ENCODE measurements at places on chromosomes 11 and 22.

DNA sequence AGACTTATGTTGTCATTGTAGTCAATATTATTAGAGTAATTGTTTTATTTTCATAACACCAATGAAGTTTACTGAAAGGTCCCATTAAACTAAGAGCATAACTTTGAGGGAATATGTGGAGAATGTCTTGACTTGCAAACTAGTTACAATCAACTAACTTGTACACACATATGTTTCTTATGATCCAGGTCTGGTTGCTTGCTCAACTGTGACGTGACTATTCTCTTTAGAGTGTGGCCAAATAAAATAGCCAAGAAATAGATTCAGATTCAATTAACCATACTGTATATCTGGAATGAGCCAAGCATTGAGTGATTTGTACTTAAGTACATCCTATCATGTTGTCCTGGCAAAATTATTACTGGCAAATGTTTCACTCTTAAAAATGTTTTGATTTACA, 101.7 kb downstream of the METTL15 start:
- DNase-seq, result no peak

DNA sequence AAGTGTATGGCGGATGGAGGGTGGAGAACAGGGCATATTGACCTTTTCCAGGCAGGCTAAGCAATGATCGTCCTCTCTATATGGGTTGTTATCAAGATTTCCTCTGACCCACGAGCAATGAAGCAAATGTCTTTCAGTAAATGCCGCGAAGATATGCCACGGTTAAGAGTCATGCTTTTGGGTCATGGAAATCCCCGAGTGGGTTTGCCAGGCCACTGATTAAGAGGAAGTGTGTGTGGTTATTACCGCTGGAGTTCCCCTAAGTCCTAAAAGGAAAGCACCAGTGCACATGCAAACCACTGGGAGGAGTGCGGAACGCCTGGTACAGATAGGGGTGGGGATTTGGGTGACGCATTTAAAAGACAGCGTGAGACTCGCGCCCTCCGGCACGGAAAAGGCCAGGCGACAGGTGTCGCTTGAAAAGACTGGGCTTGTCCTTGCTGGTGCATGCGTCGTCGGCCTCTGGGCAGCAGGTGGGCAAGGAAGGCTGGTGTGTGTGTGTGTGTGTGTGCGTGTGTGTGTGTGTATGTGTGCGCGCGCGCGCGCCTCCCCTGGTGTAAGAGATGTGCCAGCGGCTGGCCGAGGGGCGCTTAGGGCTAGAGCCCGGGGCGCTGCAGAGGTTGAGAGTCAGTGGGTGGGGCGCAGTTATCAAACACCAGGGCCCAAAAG, at the start of gene BIRC3:
Gene BIRC3 (plus strand): TSS at position 386 of the 669 bp plus-strand sequence. CDS start 7,026 bp downstream, outside the sequence.
- DNase-seq, result peak; percentile 59

GRCh38 chr11:116171271-116172140, 601.3 kb downstream of the BUD13 start:
- no peak for DNase-seq

DNA sequence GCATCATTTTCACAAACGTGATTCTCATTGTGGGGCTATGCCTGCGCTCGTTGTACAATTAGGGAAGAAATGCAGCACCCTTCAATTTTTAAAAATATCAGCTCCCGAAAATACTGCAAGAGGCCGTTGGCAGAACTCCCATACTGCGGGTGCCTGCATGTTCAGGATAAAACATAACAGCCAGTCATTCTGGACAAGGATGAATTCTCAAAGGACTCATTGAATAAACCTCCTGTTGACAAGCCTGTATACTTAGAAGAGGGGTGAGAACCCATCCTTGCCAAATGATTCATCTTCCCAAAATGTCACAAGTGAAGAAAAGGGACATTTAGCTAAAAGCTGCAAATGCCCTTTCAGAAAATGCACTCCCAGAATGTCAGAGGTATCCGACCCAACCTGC, 141.9 kb downstream of the CSNK2A3 start:
- DNase-seq, result peak; percentile 24

DNA sequence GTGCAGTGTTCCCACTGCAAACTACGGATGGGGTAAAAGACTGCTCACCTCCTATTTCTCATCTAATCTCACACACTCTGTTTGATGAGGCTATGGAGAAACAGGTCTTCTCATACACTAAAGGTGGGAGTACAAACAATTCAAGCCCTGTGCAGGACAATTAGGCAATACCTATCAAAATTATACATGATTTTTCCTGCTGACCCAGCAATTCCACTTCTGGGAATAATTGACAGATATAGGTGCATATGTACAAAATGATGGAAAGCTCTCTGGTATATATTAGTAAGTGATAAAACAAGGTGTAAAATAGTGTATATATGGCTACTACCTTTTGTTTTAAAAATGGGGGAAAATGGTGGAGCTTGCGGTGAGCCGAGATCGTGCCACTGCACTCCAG, 23.1 kb downstream of the BDNF start:
- DNase-seq, result no peak
